Stimulated activated CD8-positive, alpha-beta memory T cell treated with anti-CD3 and anti-CD28 coated beads, Interleukin-15, amount 100 ng/mL, for 1 hour (primary cell): ENCODE measurements at places on chromosomes 2 and 18.

DNA sequence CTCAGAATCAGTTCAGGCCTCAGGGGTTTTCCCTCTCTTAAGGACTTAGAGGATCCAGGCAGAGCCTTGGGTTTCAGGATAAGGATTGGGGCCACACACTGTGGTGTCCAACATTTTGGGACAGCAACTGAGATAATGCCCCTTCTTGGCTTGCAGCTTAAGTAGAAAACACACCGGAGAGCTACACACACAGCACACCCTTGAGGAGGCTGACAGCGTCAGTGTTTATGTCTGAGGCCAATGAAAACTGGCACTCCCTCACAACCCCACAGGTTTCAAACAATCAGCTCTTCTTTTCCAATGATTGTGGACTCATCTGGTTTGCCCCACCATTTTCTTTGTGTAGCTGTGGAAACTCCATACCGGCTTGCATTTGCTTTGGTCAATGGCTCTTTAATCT is 257.7 kb downstream of the CDCA7 start:
- DNase-seq = no peak

DNA sequence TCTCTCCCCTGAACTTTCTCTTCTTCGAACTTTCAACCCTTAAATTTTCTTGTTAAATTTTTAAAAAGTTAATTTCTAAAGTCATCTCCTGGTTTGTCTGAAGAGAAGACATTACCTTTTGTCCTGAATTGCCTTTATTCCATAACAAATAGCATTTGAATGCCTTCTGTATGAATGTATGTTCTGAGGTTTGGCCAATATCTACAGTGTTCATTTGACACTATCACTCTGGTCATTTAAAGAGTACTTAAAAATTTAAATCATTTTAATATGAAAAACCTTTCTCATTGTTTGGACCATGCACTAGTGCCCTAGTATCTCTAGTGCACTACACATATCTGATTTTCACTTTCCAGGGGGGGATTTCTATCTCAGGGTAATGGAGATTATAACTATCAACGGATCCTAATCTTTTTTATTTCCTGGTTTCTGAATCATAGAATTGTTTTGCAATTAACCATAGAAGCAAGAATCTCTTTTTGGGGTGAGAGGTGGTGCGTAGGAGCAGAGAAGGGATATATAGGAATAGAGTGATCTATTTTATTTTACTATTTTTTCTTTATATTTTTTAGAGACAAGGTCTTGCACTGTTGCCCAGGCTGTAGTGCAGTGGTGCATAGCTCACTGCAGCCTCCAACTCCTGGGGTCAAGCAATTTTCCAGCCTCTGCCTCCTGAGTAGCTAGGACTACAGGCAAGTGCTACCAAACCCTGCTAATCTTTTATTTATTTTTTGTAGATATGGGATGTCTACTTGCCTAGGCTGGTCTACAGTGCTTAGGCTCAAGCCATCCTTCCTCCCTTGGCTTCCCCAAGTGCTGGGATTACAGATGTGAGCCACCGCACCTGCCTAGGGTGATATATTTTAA is 25.5 kb downstream of the TANC1 start:
- no peak for DNase-seq

- DNase-seq = no peak
These were observed 3.9 kb downstream of the GYPC start for GRCh38 chr2:126659562-126660467.

DNA sequence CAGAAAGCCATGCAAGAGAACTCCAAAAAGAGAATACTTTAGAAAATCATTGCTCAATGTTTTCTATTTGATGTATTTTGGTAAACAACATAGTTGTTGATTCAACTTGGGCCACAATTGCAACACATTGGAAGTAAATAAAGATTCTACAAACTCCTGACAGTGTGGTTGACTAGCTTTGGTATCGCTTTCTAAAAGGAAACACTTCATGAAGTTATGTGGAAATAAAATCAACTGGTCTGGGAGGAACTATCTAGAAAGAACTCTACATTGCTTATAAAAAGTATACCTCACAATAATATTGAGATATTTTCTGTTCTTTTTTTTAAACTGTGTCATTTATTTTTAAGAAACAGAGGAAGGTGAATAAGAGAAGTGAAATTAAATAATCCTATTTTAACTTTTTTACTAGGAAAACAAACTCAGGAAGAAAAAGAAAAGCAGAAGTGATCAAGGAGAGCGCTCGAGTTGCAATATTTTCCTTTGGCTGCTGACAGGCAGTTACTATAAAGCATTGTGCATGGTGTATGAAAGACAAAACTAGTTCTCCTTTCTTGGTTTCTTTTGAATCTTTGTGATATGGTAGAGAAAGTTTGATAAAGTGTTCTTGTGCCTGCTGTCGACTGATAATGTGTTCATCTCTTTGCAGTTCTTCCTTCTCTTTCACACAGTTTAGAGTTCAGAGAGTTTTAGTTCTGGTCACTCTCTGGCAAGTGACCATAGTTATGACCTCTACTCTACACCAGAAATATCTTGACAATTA is 3.0 kb downstream of the DHRS9 start:
- DNase-seq = no peak

- DNase-seq = no peak
These were observed 83.0 kb upstream of the LTBP1 start for GRCh38 chr2:32863803-32864202.

- no peak for DNase-seq
These were observed 2003.8 kb upstream of the PIK3C3 start for GRCh38 chr18:39951142-39951720.

DNA sequence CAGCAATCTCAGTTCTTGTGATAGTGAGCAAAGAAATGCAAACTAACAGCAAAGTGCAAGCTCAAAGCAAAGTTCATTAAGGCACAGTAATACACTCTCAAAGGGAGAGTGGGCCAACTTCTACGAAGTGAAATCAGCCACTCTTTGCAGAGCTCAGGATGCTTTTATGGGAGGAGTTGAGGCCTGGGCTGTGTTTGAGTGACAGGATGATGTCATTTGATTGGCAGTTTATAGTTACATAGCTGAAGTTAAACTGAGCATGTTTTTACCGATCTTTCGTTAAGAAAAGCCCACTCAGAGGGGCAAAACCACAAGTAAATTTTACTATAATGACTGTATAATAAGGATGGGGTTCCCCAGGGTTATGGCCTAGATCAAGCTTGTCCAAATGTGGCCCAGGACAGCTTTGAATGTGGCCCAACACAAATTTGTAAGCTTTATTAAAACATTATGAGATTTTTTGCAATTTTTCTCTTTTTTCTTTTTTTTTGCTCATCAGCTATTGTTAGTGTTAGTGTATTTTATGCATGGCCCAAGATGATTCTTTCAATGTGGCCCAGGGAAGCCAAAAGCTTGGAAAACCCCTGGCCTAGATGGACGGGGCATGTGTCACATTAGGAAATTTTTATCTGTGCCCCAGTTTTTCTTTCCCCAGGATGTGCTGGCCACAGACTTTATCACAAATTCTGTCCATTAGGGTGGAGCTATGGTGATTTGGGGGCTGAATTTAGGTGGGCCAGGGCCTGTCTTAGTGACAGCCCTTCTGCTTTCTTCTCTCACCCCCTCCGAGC is 8.3 kb upstream of the DNAH7 start:
- no peak for DNase-seq

DNA sequence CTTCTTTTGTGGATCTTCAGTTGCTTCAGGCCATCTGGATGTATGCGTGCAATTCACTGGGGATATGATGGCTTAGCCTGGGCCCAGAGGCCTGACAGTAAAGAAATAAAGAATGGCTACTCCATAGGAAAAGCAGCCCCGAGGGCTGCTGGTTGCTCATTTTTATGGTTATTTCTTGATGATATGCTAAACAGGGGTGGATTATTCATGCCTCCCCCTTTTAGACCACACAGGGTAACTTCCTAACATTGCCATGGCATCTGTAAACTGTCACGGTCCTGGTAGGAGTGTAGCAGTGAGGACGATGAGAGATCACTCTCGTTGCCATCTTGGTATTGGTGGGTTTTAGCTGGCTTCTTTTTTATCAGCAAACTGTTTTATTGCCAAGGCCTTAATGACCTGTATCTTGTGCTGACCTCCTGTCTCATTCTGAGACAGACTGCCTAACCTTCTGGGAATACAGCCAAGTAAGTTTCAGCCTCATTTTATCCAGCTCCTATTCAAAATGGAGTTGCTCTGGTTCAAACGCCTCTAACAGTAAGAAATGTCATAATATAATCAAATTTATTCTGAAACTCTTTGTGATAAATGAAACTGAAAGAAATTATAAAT is 60.5 kb downstream of the DSEL start:
- no peak for DNase-seq

DNA sequence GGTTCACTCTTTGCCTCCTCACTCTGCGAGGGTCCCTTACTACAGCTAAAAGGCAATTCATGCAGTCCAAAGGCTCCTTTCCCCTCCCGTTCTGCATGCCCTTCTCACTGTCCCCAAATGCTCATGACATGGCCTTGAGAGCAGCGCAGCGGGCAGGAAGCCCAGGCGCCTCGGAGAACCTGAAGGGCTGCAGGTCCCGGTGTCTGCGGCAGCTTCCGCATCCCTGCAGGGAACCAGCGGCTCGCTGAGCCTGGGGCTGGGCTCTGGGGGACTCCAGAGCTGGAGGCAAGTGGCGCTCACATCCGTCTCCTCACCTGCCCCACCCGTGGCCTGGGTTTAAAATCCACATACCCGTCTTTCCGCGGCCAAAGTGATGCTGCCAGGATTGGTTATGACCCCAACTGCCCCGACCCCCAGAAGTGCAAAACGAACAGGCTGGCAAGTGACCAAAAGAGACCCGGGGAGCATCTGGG is 462 bp upstream of the CIDEA start:
- DNase-seq = no peak

- DNase-seq = no peak
These were observed 226.6 kb downstream of the OSR1 start for GRCh38 chr2:19131871-19132270.

DNA sequence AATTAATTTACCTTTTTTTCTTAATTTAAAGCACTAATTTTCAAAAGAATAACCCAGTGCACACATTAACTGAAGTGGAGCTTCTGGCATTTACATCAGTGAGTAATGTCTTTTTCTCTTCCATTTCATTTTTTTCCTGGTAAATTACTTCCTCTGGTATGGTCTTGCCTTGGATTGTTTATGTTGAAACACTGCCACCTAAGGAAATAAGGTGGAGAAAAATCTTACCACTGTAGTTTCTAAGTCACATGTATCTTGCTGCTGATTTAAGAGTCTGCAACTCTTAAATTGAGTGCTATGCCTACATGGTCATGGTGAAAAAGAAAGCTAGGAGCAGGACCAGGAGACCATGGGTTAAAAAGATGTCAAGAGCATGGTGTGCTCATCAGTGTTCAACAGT is 51.0 kb downstream of the TTC27 start:
- no peak for DNase-seq

DNA sequence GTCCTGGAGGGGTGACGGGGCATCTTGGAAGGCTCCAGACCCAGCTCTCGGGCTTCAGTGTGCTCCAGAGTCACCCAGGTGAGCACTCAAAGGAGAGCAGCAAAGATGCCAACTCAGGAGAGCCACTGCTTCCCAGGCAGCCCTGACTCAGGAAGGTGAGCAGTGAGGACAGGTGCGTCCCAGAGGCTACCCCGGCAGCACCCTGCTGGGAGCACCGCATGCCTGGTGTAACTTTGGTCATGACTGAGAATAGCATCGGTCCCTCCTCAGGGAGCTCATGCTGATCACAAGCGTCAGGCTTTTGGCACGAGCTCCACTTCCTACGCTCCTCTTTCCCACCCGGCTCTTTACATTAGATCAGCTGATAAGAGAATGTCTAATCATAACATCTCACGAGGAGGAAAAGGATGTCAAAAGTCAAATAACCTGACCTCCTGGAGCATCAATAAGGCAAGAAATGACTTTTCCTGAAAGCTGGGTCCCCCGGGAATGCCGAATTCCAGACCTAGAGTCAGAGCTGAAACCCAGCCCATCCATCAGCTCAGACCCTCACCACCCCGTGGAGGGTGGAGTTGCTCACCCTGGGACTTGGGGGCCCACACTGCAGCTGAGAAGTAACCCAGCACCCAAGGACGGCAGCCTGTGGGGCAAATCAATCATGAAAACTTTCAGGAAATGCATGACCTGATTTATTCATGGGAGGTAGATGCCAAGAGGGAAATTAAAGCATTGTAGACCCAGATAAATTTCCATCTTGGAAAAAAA is 248.8 kb downstream of the ACKR3 start:
- no peak for DNase-seq

GRCh38 chr18:30929065-30929464 is 113.5 kb downstream of the DSC3 start:
- no peak for DNase-seq

GRCh38 chr2:5959836-5960820 is 267.9 kb downstream of the SOX11 start:
- DNase-seq = no peak

DNA sequence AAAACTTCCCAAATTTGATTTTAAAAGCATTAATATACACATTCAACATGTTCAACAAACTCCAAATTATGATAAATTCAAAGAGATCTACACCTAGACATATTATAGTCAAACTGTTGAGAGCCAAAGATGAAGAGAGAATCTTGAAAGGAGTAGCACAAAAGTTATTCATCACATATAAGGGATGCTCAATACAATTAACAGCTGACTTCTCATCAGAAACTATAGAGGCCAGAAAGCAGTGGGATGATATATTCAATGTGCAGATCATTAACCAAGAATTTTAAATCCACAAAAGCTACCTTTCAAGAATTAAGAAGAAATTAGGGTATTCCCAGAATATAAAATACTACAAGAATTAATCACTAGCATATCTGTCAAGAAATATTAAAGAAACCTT is 75.4 kb downstream of the LOXHD1 start:
- no peak for DNase-seq
